ENCODE measurements at places on chromosomes 3 and 15. TPM values are rescaled to one million over a fixed set of nuclear protein-coding genes. Genes with fewer than 3 reads are reported as not detected.

Gene MRPL47
- 39.9 TPM for total RNA-seq

Gene OCA2
- not detected for total RNA-seq

Gene CX3CR1
- total RNA-seq: not detected

Gene PTH1R
- total RNA-seq: 0.18 TPM

Gene CPB1
- total RNA-seq: not detected

Gene RBM5
- total RNA-seq: 252 TPM

Gene EIF5A2
- total RNA-seq: 4.4 TPM

Gene DBR1
- 15.0 TPM for total RNA-seq
